ENCODE measurements at places on chromosomes 4 and X. TPM values are rescaled to one million over a fixed set of nuclear protein-coding genes. Genes with fewer than 3 reads are reported as not detected.

Gene TMEM185A
- total RNA-seq, result 17.2 TPM

Gene HTR2C
- not detected for total RNA-seq

Gene P2RY4
- total RNA-seq, result not detected

Gene OCIAD1
- total RNA-seq, result 105 TPM

Gene DCAF4L1
- total RNA-seq, result 0.06 TPM

Gene RPS6KA6
- 5.8 TPM for total RNA-seq

Gene RELL1
- total RNA-seq, result 25.0 TPM

Gene NUDT9
- total RNA-seq, result 19.2 TPM

Gene MAGEB2
- total RNA-seq, result not detected

Gene CLDN34
- not detected for total RNA-seq

Gene MEPE
- not detected for total RNA-seq

Data from cardiac ventricle fibroblast (primary cell).